Activated CD4-positive, alpha-beta T cell treated with anti-CD3 and anti-CD28 coated beads, Interleukin-10, Interleukin-2, amounts not matched to agents 100 ng/mL and 50 ng/mL, durations not matched to agents 16 hours and 8 hours (primary cell): ENCODE measurements at places on chromosomes 1 and 21.

GRCh38 chr1:170593173-170594011 is 61.4 kb downstream of the GORAB start:
- DNase-seq = no peak

GRCh38 chr1:191460234-191460633 is 698.0 kb upstream of the RGS18 start:
- DNase-seq = no peak

DNA sequence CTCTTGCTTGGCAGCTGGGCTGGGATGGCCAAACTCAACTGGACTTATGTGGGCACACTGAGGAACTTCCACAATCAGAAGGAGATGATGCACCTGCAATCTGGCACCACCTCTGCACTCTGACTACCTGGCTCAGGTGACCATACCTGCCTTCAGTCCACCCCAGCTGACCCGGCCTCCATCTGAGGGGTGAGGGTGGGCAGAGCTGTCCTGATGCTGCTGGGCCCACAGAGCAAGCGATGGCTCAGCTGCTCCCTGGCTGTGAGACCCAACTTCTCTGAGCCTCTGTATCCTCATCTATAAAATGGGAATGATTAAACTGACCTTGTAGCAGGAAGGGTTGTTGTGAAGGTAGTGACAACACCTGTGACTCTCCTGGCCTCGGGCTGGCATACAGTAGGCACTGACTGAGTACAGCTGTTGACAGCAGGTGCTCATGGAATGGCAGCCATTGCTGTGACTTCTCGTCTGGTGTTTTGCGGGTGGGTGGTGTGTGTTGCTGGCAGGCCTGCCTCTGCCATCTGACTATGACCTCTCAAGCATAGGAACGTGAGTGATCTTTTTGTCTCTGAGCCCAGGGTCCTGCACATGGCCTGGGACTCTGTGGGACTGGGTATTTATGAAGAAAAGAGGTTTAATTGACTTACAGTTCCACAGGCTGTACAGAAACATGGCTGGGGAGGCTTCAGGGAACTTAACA is 438.5 kb downstream of the PTPRU start:
- DNase-seq = no peak

- no peak for DNase-seq
These were observed 32.2 kb upstream of the IL20 start for GRCh38 chr1:206833106-206833680.

- no peak for DNase-seq
These were observed 43.6 kb downstream of the KCNK1 start for GRCh38 chr1:233657466-233657865.

- DNase-seq = no peak
These were observed 218.6 kb downstream of the SLC45A1 start for GRCh38 chr1:8536515-8536914.

DNA sequence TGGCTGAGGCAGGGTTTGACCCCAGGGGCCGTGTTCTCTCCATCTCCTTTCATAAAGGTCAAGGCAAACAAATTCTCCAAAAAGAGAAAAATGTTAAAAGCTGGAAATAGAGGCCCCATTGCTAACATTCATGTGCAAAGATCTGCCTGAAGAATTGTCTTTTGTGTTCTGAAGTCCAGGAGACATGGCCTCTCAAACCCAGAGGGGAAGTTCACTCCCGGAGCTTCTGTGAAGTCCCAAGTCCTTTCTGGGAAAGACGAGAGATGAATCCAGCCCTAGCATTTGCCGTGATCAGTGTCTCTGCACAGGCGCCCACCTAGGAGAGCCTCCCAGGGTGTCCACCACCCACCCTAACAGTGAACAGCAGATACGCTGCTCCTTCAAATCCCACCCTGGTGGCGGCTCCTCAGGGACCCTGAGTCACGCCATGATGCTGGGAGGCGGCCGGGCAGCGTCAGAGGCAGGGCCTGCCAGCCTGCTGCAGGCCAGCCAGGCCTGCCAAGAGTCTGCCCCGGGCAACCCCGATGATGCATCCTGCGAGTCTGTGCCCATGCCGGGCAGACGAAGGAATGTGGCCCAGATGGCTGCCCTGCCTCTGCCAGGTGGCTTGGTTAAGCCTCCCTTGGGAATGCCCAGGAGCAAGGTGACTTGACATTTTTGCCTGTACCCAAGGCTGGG is 5.2 kb upstream of the C2CD2 start:
- DNase-seq = no peak
